Stimulated activated CD4-positive, alpha-beta T cell treated with anti-CD3 and anti-CD28 coated beads, TNF-alpha, amount 100 ng/mL, for 1 hour (primary cell): ENCODE measurements at places on chromosomes 12 and 14.

DNA sequence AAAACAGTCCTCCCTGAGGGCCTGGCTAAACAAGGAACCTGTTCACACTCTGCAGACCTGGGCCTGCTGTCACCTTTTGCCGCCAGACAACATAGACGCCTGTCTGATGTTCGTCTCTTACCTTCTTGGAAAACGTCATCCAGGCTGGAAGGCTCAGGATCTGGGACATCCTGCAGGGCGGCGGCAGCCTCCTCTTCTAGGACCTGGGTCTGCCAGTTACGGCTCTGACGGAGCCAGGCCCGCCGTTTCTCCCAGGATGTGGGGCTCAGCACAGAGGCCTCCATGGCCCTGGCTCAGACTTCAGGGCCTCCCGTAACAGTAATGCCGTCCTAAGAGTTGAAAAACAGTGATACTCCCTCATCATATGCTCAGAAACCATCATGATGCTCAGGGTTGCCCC, 10.3 kb downstream of the TESPA1 start:
- DNase-seq: no peak

- DNase-seq: no peak
These were observed 12.7 kb upstream of the NOXRED1 start for GRCh38 chr14:77436042-77436441.

- no peak for DNase-seq
These were observed 159.2 kb downstream of the CALM1 start for GRCh38 chr14:90556012-90556477.

DNA sequence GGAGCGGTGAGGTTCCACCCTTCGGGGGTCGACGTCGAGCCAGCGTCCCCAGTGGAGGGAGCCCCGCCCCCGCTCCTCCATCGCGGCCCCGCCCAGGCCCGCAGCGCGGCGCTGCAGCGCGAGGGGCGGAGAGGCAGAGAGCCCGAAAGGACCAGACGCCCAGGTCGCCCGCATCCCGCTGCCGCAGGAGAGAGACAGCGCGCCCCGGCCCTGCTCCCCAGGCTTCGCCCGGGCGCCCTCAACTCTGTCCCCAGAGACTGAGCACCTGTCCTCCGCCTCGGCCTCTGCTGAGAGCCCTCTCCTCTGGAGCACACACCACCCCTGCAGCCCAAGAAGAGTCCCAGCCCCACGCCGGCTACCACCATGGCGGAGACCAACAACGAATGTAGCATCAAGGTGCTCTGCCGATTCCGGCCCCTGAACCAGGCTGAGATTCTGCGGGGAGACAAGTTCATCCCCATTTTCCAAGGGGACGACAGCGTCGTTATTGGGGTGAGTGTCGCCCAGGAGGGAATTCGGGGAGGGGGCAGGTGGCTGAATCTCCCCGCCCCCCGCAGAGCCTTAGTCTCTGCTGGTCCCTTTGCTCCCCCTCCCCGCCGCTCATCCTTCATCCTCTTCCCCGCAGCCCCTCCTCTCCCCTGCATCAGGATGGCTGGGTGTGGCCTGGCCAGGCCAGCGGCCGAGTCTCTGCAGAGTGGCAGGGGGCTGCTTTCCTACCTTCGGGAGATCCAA, at the start of gene KIF5A:
TSS of gene KIF5A (plus strand) at position 136 of the 732 bp plus-strand sequence. CDS start at position 364, 228 bp downstream.
- peak; percentile 14 for DNase-seq

DNA sequence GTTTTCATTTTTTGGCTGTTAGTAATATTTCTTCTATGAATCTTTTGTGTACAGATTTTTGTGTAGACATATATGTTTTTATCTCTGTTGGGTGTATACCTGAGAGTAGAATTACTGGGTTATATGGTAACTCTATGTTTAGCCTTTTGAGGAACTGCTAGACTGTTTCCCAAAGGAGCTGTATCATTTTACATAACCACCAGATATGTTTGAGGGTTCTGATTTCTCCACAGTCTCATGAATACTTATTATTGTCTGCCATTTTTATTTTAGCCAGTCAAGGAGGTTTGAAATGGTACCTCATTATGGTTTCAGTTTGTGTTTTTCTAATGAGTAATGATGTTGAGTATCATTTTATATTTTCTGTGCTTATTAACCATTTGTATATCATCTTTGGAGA, 1.9 kb downstream of the PCNX4 start:
- DNase-seq: no peak

DNA sequence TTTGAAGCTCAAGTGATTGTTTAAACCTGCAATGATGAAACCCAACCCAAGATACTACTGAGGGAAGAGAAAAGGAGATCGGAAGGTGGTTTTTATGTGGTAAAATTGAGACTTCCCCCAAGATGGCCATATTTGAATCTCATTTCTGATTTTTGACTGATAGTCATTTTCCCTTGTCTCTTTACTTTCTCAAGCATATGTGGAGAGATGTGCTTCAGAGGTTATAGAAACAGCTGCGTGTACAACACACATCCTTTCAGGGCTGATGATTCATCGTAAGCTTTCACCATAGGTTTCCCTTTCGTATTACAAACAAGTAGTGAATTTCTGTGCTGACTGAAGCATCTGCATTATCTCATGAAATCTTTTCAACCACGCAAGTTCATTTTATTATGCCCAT, 276.2 kb downstream of the EMP1 start:
- no peak for DNase-seq

GRCh38 chr12:31033681-31034080, 40.0 kb upstream of the DDX11 start:
- no peak for DNase-seq

GRCh38 chr12:94327809-94328208, 131.9 kb downstream of the CEP83 start:
- no peak for DNase-seq

DNA sequence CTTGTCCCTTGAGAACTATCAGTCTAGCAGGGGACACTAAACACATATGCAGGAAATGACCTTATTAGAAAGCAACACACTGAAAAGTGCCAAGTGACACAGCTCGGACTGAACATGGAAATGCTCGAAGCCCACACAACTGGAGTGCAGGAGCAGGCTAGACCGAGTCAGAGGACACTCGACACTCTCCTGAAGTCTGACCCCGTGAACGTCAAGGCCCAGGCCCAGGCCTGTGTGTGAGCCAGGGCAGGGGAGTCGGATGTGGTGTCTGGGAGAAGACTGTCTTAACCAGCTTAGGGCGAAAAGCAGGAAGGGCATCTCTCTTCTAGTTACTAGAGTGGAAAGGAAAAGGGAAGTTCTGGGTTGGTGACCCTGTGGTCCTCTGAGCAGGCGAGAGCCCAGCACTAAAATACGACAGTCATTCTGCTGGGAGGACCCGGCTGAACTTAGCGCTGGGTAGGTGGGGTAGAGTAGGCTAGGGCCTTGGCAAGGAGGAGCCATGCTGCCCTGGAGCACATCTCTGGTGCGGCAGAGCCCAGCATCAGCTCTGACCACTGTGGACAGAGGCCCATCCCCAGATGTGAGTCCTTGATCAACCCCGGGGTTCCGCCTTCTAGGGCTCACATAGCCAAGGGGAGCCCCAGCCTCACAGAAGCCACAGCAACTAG, 93.0 kb downstream of the NTF3 start:
- DNase-seq: no peak

DNA sequence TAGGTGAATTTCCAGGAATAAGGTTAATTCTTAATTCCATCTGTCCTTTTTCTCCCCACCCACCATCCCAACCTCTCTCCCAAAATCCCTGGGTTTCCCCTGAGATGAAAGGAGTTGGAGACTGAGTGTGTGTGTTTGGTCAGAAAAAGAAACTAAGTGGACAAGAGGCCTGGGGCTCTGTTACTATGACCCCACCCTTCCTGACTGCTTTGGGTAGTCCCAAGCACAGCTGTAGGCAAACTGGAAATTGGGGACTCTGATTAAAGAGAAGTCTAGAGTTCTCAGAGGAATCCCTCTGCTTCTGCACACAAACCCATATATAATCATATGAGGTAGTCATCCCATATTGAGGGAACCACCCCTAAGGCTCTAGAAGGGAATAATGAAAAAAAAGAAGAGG, 7.0 kb upstream of the HOXC12 start:
- no peak for DNase-seq

- DNase-seq: no peak
These were observed 409.7 kb downstream of the VRK1 start for GRCh38 chr14:97206916-97207315.

DNA sequence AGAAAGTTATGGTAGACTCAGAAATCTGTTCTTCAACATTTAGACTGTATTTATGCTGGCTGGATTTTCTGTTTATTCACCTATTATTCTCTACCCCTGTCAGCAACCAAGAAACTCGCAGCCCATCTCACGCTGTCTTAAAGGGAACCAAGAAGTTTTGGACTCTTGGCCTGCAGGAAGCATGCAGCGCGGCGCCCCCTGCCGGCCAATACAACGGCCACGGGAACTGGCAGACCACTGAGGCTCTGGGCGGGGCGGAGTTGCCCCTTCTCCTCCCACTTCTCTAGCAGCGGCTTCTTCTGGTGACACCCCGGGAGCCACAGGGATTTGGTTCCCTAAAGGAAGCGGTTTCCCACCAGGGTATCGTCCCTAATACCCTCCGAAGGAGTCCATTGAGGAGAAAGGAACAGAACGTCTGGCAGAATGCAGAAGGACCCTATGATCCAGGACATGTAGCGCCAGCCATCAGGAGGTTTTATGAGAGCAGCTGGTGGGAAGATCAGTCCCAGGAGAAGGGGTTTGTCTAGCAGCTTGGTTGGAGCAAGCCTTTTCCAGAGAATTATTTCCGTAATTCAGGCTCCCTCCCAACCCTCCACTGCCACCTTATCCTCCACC, 21.0 kb upstream of the RNASE2 start:
- no peak for DNase-seq

- no peak for DNase-seq
These were observed 59.0 kb downstream of the KCNK10 start for GRCh38 chr14:88264116-88264515.

- DNase-seq: peak; percentile 13
These were observed 17.8 kb downstream of the NANOG start for GRCh38 chr12:7806863-7807487.

- no peak for DNase-seq
These were observed 239.2 kb downstream of the SPTSSA start for GRCh38 chr14:34222867-34223266.
